ENCODE measurements at places on chromosomes 3 and 15.
A peak's percentile ranks its signal among the peaks of the same experiment; 100 is the strongest.

- no peak for DNase-seq
Measured at GRCh38 chr3:38980938-38981337, 70.8 kb downstream of the SCN11A start.

GRCh38 chr3:181330821-181331563 is 341.5 kb upstream of the DNAJC19 start:
- no peak for DNase-seq

GRCh38 chr3:45580112-45580765 is 14.3 kb upstream of the LIMD1 start:
- no peak for DNase-seq

- DNase-seq: peak; percentile 25
Measured at GRCh38 chr15:43376017-43376705, 5.3 kb downstream of the TUBGCP4 start.

DNA sequence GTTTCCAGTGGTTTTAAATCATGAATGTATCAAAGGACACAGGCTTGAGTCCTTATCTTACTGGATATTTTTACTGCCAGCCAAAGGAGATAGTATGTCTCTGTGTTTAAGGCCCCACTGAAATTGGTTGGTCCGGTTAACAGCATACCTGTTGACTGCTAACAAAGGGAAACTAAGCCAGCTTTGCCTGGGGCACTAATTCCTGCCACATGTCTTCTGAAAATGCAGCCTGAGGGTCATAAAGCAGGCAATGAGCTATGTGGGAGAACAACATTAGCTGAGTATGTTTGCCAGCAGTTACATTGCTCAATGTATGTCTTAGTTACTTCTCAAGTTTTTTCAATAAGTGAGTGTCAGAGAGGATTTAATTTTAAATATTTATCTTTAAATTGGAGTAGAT is 12.4 kb downstream of the PLS1 start:
- no peak for DNase-seq

GRCh38 chr3:160210341-160210740 is 14.9 kb upstream of the C3orf80 start:
- DNase-seq: no peak

DNA sequence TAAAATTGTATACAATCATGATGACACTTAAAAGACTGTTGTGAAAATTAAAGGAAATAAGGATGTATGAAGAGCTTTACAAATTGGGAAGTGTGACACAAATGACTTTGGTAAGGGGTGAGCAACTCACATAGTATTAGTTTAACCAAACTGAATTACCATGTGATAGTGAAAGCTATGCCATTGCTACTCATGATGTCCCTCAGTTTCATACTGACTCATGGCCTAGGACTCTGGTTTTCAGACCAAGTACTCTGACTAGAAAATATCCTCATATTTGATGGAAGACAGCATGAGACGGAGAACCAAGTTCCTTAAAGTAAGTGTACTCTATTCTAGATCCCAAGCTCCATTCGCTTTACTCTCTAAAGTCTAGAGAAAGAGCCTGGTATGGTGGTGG is 203.2 kb upstream of the ICE2 start:
- no peak for DNase-seq

DNA sequence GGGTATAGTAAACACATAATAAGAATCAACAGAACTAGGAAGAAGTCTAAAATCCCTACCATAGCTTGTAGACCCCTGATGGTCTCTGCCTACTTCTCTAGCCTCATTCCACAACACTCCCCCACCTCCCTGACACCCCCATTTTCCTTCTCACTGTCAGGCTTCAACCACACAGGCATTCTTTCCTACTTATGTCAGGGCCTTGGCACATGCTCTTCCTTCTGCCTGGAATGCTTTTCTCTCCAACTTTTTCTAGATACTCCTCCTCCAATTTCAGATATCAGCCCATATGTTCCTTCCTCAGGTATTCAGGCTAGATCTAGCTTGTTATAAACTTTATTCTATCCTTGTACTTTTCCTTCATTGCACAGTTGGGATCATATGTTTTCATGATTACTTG is 106.0 kb upstream of the MRPL3 start:
- DNase-seq: no peak

DNA sequence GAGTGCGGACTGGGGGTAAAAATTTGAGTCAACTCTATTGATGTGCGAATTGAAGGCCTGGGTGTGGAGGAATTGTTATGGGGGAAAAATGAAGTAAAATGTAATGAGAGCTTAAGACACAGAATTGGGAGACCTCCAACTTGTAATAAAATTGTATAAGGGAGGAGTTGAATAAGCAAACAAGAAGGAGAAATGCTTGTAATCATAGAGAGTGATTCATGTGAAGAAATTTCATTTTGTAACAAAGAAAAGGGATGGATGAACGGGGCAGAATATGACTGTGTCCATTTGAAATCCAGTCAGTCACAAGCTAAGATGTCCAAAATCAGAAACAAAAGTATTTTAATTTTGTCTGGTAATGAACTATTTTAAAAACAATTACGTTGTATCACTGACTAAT is 552.3 kb downstream of the NAALADL2 start:
- no peak for DNase-seq

DNA sequence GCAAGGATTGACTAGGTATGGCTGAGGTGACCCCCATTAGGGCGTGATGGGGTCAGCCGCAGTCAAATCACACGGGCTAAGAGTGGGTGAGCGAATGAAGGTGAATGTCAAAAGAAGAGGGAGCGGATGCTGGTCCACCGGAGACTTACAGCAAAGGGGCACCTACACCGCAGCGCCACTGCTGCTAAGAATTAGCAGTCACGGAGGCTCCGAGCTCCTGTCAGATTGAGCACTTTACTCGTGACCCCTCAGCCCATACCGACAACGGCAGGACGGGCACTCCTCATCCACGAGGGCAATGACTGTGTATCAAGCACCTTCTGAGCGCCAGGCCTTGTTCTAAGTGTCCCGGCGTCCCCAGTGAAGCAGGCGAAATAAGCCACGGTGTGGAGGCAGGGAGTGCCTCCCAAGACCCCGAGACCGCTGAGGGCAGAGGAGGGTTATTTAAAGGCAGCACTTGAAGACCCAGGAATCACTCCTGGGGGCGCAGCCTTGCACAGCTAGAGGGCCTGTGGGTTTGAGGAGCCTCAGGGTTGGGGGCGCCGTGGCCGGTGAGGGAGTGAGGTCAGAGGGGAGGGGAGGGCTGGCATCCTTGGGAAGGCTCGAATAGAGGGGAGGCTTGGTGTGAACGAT is 61.6 kb upstream of the GATA2 start:
- DNase-seq: no peak

- DNase-seq: no peak
Measured at GRCh38 chr3:190016966-190017365, 103.7 kb downstream of the P3H2 start.

DNA sequence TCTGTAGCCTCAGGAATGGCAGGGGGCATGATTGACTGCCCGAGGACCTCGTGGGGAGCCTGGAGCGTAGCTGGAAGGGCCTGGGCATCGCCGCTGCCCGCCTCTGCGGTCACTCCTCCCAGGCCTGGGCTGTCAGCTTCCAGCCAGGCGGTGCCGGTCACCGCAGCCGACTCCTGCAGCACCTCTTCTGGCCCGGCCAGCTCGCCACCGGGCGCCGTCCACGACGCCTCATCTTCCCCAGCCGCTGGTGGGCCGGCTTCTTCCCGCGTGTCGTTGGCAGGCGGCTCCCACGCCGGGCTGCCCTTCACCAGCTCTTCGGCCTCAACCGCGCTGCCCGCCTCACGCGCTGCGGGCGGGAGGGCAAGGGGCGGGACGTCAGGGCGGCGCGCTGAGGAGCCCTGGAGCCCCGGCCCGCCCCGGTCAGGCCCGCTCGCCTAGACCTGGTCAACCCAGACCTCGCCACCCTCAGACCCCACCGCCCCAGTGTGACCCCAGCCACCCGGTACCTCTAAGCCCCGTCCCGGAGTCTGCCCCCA is 1.0 kb downstream of the CSPG5 start:
- no peak for DNase-seq

DNA sequence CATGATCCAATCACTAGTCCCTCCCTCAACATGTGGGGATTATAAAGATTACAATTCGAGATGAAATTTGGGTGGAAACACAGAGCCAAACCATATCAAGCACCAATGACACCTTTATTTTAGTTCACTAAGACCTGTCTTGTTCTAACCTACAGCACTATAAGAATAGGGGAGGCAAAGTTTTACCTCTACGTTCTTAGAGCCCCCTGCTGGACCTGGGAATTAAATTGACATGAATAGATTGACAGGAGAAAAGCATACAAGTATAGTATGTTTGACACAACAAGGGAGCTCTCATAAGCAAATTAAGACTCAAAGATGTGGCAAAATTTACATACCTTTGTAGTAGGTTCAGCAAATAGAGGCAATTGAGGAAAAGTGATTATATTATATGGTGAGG is 974.4 kb upstream of the ALCAM start:
- no peak for DNase-seq

DNA sequence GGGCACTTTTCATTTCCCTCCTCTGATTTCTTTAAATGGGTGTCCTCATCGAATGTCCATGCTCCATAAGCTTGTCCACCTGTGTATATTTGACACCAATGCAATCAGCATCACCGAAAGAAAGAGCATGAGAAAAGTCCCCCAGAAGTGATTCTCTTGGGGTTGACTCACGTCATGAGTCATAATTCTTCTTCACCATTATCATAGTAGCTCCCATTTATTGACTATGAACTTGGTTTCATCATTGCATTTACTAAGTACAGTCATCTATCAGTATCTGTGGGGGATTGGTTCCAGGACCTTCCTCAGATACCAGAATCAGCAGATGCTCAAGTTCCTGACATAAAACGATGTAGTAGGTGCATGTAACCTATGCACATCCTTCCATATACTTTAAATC is 372.5 kb upstream of the CFAP20DC start:
- DNase-seq: no peak

- DNase-seq: no peak
Measured at GRCh38 chr3:14891135-14892132, 55.9 kb upstream of the NR2C2 start.

GRCh38 chr15:94576889-94577533 is 345.6 kb downstream of the MCTP2 start:
- peak; percentile 43 for DNase-seq

DNA sequence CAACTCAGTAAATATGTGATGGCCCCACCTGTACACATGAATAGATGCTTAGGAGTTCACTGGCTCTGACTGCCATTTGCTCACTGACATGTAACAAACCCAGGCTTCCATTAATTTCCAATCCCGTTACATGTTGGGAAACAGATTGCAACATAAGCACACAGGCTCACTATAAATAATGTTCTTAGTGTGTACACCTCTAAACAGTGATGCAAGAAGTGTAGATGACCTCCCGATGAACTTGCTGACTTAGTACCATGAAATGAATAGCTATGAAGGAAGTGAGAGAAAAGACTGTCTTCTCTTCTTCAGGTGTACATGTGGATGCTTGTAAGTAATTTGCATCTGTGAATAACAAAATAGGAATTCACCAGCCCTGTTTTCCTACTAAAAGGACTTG is 21.4 kb upstream of the FSIP1 start:
- DNase-seq: no peak

DNA sequence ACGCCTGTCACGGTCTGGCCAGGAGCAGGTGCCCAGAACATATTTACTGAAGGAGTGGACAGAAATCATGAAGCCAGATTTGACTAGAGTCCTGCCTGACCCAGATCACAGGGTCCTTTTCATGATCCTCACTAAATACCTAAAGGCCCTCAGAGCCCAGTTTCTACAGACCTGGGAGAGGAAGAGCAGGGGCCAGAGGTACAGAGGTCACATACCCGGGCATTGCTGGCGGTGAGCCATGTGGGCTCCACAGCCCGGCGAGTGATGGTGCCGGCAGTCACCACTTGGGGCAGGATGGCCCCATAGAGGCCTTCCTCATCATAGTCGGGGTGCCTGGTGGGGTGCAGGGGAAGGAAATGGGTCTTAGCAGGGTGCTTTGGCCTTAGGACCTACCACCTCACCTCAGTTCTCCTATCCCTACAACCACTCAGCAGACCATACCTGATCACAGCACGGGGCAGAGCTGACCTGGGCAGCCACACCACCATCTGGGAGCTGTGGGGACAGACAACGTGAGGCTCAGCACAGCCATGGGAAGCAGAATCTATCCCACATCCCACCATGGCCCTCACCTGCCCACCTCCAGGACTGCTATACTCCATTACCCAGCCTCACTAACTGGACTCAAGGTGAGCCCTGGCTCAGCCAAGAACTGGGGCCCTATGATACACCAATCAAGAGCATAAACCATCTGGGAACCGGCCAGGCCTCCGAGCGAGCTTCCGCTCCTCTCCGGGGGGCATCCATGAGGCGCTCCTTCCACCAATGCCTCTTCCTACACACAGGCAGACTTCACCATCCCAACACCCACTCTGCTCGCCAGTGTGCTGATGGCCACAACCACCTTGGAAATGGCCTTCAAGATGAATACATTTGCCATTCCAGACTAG is 12.9 kb downstream of the POLG start:
- DNase-seq: no peak

DNA sequence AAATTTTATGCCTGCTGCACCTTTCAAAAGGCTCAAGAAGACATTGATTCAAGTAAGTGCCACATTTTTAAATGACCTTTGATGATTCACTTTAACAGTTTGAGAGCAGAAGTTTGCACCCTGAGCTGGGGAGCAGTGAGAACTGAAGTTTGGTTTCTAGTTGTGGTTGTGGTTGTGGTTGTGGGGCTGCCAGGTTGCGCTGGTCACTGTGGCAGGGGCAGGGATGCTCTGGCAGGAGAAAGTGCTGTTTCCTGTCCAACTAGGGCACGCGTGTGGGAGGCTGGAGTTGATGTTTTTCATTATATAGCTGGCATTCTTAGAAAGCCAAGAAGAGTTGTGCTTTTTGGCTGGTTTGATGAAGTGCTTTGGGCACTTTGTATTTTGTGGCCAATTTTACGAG is 339.7 kb upstream of the NR2F2 start:
- no peak for DNase-seq

GRCh38 chr15:71110405-71111180 is 4.7 kb upstream of the THSD4 start:
- DNase-seq: no peak

GRCh38 chr15:37100966-37101215 is 542 bp upstream of the MEIS2 start:
- peak; percentile 9 for DNase-seq

DNA sequence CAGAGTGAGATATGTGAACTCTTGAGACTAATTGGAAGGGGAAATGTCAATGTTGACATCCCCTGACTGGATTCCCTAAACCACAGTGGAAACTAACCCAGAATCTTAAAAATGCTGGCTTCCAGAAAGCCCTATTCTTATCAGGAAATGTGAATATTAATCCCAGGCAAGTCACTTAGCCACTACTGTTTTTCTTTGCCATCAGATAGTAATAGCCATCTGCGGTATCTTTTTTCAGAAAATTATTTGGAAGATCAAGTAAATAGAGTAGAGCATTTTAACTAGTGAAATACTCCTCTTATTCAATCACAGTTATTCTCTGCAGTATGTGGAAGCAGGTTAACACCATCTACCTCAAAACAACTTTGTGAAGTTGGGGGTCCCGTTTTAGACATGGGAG is 318.9 kb downstream of the RORA start:
- no peak for DNase-seq

- no peak for DNase-seq
Measured at GRCh38 chr3:186456731-186457191, 87.4 kb downstream of the CRYGS start.

GRCh38 chr3:133984975-133985374 is 44.8 kb downstream of the SLCO2A1 start:
- DNase-seq: no peak

- DNase-seq: no peak
Measured at GRCh38 chr3:31106912-31107311, 212.5 kb upstream of the GADL1 start.

GRCh38 chr3:27614592-27614991 is 107.5 kb downstream of the EOMES start:
- DNase-seq: no peak

- peak; percentile 10 for DNase-seq
Measured at GRCh38 chr15:34436956-34437442, 609 bp downstream of the GOLGA8A start.

- no peak for DNase-seq
Measured at GRCh38 chr15:66621491-66622467, 56.0 kb upstream of the LCTL start.

All from naive thymus-derived CD4-positive, alpha-beta T cell (primary cell).